ENCODE measurements at places on chromosomes 12 and 14.

DNA sequence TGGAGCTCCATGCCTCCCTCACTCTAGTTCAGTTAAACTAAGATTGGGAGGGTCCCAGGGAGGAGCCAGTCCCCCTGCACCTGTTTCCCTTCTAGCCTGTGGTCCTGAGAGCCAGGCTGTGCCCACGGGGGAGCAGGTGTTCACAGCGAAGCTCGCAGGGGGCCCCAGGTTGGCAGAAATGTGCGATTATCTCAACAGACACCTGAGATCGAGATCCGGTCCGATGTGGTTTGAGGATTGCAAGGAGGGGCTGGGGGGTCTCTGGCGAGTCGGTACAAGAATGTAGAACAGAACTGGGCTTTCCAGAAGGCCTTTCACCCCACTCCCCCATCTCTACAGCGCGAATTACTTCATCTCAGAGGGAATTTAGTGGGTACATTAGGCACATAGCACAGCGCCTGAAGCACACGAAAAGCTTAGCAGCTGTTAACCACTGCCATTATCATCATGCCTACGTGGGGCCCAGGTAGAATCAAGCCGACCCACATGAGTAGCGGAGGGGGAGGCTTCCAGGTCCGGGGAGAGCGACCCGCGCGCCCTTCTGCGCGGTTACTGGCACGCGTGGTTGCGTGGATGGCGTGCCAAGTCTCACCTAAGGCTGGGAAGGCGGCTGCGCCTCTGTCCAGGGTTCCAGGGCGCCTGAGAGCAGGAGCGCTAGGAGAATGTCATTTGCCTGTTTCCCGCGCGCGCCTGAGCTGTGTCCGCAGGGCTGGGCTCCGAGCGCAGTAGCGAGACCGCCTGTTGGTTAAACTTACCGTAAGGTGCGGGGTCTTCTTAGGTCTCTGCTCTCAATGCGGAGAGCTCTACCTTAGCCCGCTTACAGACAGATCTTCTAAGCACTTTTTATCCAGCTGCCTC is 1539.5 kb upstream of the TMEM132C start:
- DNase-seq: no peak

GRCh38 chr14:34971801-34972200 is 11.0 kb upstream of the SRP54 start:
- no peak for DNase-seq

GRCh38 chr14:97723819-97724218 is 926.6 kb downstream of the VRK1 start:
- DNase-seq: no peak

DNA sequence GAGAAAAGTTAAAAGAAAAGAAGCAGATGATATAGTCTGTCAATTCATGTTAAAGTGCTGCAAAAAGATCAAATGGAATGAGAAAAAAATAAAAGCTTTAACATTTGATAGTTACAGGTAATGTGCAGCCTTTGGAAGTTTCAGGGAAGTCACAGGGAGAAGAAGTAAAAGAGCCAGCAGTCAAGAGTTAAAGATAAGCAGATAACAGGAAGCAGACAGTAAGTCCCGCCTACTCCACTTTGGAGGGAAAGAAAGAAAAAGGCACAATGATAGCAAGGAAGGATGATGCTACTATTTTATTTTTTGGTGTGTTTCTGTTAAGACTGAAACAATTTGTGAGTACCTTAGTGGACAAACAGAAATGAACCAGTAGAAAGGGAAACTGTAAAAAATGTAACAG is 111.1 kb upstream of the KRR1 start:
- DNase-seq: no peak

GRCh38 chr12:240566-240965 is 22.1 kb downstream of the SLC6A13 start:
- no peak for DNase-seq
